ENCODE measurements at places on chromosomes 3 and 15.

GRCh38 chr15:92339361-92339760 lies 54.3 kb upstream of the ST8SIA2 start:
- DNase-seq, result no peak

GRCh38 chr3:107775974-107776373 lies 253.2 kb downstream of the BBX start:
- DNase-seq, result no peak

GRCh38 chr3:146160964-146161662 lies at the start of gene PLOD2:
Gene PLOD2, minus strand, starts transcription at chr3:146161184. Its CDS starts 195 bp downstream, at chr3:146160989.
- peak; percentile 84 for DNase-seq

DNA sequence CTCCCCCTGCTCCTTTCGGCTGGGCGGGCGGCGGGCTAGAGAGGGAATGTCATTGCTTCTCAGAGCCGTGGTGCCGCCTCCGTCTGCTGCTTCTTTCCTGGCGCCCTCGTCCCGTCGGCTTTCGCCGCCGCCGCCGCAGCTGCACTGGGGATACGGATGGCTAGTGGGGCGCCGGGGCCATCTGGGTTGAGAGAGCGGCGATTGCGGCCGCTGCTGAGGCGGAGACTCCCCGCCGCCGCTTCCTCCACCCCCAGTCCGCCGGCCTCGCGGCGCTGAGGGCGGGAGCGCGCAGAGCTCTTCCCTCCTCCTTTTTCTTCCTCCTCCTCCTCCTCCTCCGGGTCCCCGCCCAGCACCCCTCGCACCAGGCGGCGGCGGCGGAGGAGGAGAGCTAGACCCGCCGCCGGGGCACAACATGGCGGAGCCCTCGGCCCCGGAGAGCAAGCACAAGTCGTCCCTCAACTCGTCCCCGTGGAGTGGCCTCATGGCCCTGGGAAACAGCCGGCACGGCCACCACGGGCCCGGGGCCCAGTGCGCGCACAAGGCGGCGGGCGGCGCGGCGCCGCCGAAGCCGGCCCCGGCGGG lies at the start of gene STT3B:
TSS of gene STT3B (plus strand) at position 339 of the 582 bp plus-strand sequence. CDS start at position 413, 74 bp downstream.
- DNase-seq, result peak; percentile 70

- no peak for DNase-seq
Measured at GRCh38 chr3:61323094-61323493, 71.8 kb upstream of the FHIT start.

GRCh38 chr3:24264011-24264410 lies 230.6 kb downstream of the THRB start:
- DNase-seq, result no peak

DNA sequence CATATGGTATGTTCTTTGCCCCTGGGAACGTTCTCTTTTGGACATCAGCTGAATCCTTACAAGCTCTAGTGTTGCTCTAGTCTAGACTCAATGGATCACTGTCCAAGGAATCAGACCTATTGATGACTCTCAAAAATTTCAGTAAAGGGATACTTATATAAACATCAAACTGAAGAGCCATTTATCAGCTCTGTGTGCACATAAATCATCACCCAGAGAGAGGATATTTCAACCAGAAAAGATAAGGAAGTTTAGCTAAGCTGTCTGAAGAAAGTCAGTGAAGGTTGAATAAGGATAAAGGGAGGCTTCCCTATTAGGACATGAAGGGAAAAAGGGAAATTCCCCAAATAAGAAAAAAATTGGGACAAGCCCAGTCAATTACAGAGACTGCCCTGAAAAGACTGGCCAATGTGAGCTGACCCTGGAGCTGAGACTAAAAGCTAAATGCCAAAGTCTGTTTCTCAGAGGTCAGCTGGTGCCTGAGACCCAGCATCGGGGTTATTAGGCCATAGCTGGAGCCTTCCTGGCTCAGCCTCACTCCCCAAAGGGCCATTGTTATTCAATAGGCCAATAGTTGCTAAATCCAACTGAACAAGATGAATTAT lies 424.1 kb upstream of the THBS1 start:
- peak; percentile 68 for DNase-seq

DNA sequence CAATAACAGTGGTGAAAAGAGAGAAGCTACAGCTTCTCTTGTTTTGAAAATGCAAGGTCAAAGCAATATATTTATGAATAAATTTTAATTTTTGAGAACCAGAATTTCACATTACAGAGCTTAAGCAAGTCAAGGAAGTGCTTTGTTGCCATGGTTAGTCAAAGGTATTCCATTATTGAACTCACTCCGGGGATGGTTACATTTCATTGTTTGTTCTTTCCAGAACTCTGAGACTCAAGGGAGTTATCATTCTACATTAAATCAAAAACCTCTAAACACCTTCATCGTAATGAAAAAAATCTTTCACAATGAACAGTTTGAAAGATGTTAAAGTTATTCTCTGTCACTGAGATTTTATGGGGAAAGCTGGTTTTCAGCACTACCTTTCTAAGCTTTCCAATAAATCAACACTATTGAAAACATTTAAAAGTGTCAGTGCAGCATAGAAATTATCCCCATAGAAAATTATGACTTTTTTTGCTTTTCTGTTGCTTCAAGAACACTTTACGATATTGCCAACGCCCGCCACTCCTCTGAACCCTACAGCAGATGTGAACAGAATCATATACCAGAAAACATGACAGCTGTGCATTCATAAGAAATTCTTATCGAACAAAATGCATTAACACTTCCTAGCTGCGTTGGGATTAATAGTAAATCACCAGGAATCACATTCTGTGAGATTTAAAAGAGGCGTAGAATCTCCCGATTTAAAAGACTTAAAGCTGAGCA lies 83.0 kb downstream of the OTOL1 start:
- DNase-seq, result no peak

GRCh38 chr3:59001675-59002074 lies 48.1 kb downstream of the CFAP20DC start:
- DNase-seq, result no peak

GRCh38 chr3:8524656-8525399 lies 23.2 kb downstream of the LMCD1 start:
- no peak for DNase-seq

DNA sequence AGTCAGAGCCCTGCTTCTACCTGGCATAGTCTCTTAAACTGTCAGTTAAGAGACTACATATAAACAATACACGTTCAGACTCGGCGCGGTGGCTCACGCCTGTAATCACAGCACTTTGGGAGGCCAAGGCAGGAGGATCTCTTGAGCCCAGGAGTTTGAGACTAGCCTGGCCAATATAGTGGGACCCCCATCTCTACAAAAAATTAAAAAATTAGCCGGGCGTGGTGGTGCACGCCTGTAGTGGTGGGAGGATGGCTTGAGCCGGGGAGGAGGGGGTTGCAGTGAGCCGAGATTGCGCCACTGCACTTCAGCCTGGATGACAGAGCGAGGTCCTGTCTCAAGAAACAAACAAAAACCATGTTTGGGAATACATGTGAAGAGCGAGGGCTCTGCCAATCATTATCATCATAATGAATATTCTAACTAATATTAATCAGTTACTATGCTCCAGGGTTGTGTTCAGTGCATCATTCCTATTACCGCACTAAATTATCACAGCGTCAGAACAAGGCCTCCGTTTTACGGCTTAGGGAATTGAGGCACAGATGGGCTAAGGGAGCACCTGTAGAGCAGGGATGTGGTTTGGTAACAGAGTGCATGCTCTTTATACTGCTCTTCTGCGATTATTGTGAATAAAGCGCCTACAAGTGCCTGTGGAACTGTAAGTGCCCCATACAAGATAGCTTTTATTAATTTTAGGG lies 844 bp upstream of the UQCC5 start:
- peak; percentile 57 for DNase-seq

DNA sequence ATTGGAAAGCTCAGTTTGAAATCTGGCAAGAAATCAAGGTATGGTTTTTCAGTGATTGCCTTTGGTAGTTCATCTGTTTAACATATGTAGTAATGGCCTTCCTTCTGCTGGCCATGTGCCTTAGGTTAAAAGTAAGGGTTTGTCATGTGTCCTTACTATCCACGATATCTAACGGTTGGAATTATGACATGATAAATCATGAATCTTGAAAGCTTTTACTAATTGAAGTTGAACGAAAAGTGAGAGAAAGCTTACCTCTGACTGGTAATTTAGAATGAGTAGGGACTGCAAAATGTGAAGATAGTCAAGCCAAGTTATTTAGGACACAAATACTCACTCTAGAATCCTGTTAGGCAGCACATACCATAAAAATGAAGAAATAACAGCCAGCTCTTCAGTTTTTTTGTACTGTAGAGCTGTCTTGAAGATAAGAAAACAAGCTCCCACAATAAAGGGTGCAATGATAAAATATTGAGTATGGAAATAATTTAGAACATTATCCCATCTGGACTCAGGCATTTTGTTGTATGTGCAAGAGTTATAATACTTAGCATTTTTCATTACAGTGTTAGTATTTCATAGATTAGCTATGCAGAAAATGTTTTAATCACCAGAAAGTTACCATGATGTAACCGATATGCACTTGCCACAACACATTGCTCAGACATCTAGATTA lies 303.4 kb downstream of the ZNF385D start:
- no peak for DNase-seq

GRCh38 chr15:76823890-76824289 lies 81.2 kb downstream of the SCAPER start:
- DNase-seq, result no peak

- no peak for DNase-seq
Measured at GRCh38 chr3:31562525-31562924, 29.8 kb downstream of the STT3B start.

DNA sequence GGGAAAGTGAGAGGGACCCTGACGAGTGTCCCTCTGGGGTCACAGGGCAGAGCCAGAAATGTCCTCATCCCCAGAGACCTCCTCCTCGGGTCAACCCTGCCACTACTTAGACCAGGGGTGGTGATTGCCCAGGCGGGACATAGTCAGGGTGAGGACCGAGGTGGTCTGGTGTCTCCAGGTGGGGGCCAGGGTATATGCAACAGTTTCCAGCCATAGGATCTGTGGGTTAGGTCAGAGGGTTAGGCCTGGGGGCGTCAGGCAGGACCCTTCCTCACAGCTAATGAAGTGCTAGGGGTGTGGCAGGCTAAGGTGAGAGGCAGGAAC lies 22.3 kb upstream of the FBLN2 start:
- DNase-seq, result no peak

DNA sequence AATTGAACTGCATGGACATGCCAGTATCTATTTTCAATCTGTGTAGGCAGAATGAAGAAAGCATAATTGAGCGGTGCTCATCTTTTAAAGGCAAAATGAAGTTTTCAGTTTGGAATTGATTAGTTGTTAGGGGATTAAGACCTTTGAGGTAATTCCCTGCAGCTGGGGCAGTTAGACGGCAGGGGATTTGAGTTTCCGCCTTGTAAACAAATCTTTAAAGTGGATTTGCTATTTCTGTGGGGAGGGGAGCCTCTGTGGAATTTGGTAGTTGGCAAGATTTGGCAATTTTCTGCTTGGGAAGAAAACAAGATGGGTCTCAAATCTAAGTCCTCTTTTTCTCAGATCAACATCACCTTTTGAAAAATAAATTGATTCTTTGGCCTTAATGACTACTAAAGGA lies 212.5 kb upstream of the CNTN6 start:
- no peak for DNase-seq

- no peak for DNase-seq
Measured at GRCh38 chr3:66494959-66495667, 5.7 kb downstream of the LRIG1 start.

- DNase-seq, result no peak
Measured at GRCh38 chr3:120693439-120694171, 11.6 kb upstream of the HGD start.

DNA sequence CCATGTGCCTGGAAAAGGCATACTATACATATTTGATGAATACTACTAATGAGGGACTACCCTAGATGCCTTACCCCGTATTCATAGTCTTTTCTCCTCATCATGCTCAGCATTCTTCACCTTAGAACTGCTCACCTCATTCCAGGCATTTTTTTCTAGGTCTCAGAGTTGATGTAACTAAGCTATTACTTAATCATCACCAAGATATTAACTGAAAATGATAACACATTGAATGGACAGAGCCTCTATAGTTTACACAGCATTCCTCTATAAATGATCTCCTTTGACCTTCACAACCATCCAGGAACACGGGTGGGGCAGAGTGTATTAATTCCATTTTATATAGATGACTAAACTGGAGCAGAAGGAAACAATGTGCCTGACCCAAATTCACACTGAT lies 174.1 kb upstream of the DPH6 start:
- DNase-seq, result no peak

GRCh38 chr3:83523470-83524073 lies 1435.2 kb upstream of the CADM2 start:
- DNase-seq, result no peak

DNA sequence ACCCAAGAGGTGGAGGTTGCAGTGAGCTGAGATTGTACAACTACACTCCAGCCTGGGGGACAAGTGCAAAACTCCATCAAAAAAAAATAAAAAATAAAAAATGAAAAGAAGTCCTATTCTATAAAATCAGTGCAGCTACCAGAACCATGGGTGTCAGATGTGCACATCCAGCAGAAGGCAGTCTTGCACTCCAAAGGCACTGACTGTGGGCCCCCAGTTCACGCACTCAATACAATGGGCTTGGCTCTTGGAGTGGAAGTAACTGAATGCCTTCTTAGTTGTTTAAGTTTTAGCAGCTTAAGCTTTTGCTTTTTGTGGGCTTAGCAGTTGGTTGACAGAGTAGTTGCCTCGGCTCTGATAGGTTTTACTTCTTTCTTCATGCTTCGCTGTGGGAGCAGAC lies 141.4 kb downstream of the AGBL1 start:
- no peak for DNase-seq

GRCh38 chr15:42063122-42063848 lies 31.1 kb downstream of the PLA2G4D start:
- DNase-seq, result peak; percentile 40

DNA sequence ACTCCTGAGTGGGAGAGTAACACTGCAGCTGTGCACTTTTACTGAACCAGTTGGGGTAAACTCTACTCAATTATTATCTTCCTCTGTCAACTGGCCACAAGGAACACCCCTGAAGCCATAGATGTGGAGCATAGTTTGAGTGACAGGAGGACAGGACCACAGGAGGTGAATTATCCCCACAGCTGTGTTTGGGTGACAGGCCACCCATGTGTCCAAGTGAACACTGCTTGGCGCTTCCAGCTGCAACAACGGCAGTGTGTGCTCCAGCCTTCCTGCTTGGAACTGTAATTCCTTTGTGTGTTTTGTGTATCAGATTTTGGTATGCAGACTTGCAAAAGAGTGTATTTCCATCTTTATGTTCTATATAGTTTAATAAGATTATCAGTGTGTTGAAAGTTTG lies 20.2 kb upstream of the TSPAN3 start:
- no peak for DNase-seq

DNA sequence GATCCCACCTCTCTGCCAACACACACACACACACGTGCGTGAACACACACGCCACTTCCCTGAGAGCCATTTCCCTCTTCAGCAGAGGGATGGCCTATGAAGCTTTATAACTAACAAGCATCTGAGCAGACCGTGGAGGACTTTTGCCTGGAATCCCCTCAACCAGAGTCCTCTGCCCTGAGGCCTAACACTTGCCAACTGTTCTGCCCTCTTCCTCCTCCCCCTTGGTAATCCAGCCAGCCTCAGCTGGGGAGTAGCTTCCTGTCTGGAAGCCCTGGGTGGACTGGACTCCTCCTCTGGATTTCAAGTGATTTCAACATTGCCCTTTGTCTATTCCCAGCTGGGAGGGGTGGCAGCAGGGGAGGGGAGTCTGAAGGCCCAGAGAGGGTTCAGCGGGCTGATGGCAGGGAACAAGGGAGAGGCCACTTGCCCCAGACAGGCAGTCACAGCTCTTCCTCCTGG lies 68.4 kb upstream of the HACD2 start:
- DNase-seq, result peak; percentile 73

- DNase-seq, result no peak
Measured at GRCh38 chr15:87752250-87752951, 504.1 kb downstream of the NTRK3 start.

- DNase-seq, result no peak
Measured at GRCh38 chr15:43908516-43909050, 81.8 kb downstream of the WDR76 start.

Measured in right atrium auricular region (tissue), 2 donors.